ENCODE measurements at places on chromosomes 4 and X.

DNA sequence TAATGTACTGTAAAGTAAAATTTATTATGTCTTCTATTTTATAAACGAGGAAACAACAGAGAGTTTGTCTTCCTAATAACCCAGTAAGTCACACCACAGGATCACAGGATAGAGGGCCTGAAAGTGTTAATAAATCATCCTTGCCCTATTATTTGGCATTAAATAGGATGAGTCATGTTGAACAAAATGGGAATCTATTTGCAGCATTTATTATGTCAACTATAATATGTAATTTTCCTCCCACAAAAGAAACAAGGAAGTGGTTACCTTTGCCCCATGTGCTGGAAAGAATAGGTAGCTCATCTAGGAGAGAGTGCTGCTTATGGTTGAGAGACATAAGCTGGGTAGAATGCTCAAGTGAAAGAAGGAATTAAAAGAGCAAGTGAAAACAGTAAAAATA lies 237.6 kb upstream of the NDST3 start:
- no peak for DNase-seq

DNA sequence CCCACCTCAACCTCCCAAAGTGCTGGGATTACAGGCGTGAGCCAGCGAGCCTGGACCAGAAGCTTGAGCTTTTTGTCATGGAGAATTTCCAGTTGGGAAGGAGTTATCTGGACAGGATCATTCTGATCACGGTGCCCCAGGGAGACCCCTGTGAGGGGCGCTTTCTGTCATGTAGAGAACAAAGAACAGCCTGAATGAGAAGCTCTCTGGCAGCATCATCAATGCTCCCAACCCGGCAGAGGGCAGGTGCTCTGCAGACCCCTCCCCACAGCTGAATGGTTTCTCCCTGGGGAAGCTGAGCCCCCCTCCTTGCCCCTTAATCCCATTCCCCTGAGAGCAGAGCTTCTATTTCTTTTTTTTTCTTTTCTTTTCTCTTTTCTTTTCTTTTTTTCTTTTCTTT lies 7.3 kb upstream of the CSF2RA start:
- DNase-seq = no peak

- no peak for DNase-seq
Observed at GRCh38 chr4:38343608-38344007, 320.4 kb upstream of the KLF3 start.

DNA sequence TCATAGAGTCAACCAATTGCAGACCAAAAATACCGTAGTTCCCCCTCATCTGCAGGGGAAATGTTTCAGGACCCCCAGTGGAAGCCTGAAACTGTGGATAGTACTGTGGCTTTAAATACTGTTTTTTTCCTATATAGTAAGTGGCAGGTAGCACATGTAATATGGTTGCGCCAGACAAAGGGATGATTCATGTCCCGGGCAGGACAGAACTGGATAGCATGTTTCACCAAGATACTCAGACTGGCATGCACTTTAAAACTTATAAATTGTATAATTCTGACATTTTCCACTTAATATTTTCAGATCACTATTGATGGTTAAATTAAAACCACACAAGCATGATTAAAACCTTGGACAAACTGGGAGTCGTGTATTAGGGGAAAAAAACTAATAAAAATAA lies 276.3 kb upstream of the AGA start:
- no peak for DNase-seq

- DNase-seq = no peak
Observed at GRCh38 chr4:80271801-80272200, 5.3 kb downstream of the FGF5 start.

DNA sequence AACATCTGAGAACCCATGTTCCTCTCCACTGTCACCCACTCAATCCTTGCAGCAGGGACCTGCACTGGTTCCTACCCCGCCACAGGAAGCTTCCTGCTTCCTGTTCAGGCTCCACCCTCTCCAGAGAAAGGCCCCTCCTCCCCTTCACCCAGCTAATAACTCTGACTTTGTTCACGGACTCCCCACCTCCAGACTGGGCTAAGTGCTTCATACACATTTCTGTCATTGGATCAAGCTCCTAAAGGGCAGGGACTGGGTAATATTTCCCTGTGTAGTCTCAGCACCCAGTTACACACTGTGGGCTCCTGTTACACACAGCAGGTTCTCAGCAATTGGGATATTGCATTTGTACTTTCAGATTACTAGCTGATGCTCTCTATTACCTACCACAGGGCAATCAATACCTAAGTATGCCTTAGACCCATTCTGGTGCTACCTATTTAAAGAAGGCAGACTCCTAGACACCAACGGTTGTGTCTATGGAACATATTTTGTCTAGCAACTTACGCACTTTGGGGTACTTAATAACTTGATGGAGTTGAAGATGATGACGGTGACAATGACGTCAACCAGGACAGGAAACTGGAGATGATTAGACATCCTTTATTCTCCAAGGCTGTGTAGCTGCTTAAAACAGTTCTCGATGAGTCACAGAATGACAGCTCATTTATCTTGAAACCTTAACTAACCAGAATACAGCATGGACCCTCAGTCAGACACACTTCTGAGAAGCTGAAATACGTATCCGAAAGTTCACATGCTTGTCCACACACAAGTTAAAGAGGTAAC lies 58.1 kb downstream of the MAML3 start:
- DNase-seq = no peak

DNA sequence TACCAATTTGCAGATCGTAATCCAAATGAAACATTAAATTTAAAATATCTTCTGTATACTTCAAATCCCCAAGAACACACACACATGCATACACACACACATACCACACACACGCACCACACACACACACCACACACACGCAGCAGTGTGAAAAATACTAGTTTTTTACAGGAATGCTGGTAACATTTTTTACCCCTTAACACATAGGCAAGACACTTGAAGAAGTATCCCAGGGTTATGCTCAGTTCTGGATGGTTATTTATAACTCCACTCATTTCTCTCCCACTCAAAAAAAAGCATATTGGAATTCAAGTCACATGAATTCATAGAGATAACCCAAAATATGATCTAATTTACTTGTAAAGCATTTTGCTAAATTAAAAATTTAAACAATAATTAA lies 325.5 kb upstream of the SLC7A11 start:
- no peak for DNase-seq

GRCh38 chr4:1309261-1310010 lies 19.7 kb downstream of the MAEA start:
- no peak for DNase-seq
